ENCODE measurements at places on chromosomes 3 and 15. TPM values are rescaled to one million over a fixed set of nuclear protein-coding genes. Genes with fewer than 3 reads are reported as not detected.

- H3K36me3 ChIP-seq, result no peaks in the 10 kb centered on the region
- H3K4me3 ChIP-seq, result no peak overlapping the region
- H3K4me1 ChIP-seq, result no peaks in the 10 kb centered on the region
- peaks cover 3% of the 10 kb centered on the region for H3K27me3 ChIP-seq
- H3K27ac ChIP-seq, result no peak overlapping the region
- no peak for DNase-seq
Observed at GRCh38 chr15:79815468-79815867, 81.3 kb downstream of the MTHFS start.

GRCh38 chr3:29409409-29409808 lies 128.5 kb downstream of the RBMS3 start:
- H3K36me3 ChIP-seq, result no peaks in the 10 kb centered on the region
- DNase-seq, result no peak
- H3K4me1 ChIP-seq, result peaks cover 2% of the 10 kb centered on the region
- H3K27ac ChIP-seq, result no peak overlapping the region
- H3K4me3 ChIP-seq, result no peak overlapping the region

The ZCWPW2 gene
- 0.62 TPM for total RNA-seq

The KLHL25 gene
- total RNA-seq, result 7.5 TPM

All from naive thymus-derived CD8-positive, alpha-beta T cell (primary cell).